CD8-positive, alpha-beta memory T cell (primary cell): ENCODE measurements at places on chromosomes 2 and 18. TPM values are rescaled to one million over a fixed set of nuclear protein-coding genes. Genes with fewer than 3 reads are reported as not detected.

DNA sequence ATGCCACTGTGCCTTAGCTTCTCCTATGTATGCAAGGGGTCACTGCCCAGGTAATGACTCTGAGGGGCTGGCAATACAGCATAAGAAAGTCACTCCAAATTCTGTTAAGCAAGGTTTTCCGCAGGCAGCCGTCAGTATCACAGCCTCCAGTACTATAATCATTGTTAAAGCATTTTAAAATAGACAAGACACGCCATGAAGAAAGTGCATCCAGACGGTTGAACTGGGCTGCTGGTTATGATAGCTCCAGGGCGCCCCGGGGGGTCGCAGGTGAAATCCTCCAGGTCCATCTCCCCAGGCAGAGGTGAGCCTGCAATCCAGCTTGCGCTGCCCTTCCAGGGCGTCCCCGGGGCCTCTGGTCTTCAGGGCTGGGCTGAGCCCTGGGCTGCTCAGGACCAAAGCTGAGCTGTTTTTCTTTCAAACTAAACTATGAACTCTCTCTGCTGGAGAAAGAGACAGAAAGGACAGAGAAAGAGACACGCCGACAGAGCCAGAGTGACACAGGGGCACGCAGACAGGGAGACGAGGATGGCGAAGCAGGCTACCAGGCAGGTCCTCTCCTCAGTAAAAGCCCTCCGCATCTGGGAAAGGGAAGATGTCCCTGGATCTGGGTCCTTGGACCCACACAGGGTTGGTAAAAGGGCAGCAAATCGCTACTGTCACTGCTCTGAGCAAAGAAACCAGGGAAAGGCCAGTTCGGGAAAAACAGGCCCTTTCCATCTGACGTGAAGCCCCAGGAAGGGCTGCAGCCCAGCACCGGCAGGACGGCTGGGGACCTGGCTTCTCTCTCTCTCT, 2.1 kb upstream of the TWIST2 start:
- no peak for DNase-seq
- H3K4me3 ChIP-seq = no peak overlapping the region
- no peak overlapping the region for H3K27ac ChIP-seq
- no peaks in the 10 kb centered on the region for H3K4me1 ChIP-seq

Gene ACMSD
- not detected for total RNA-seq

Gene ARHGEF33
- 0.39 TPM for total RNA-seq

DNA sequence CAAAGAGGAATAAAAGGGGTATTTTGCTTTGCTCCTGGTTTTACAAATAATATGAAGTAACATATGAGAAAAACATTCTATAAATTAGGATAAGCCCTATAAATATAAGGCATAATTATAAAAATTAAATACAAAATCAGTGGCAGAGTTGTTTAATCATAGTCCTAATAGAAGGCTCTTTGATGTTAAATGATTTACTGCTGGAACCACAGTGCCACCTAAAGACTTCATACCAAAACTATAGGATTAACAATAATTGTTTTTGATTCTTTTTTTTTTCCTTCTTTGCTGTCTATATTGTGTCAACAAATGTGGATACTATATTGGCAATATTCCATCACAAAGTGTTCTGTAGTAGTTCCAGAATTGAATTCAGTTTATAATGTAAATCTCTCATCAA, 837.7 kb upstream of the SLC39A10 start:
- no peak overlapping the region for H3K4me3 ChIP-seq
- H3K36me3 ChIP-seq = no peaks in the 10 kb centered on the region
- DNase-seq = no peak
- H3K27ac ChIP-seq = no peak overlapping the region

DNA sequence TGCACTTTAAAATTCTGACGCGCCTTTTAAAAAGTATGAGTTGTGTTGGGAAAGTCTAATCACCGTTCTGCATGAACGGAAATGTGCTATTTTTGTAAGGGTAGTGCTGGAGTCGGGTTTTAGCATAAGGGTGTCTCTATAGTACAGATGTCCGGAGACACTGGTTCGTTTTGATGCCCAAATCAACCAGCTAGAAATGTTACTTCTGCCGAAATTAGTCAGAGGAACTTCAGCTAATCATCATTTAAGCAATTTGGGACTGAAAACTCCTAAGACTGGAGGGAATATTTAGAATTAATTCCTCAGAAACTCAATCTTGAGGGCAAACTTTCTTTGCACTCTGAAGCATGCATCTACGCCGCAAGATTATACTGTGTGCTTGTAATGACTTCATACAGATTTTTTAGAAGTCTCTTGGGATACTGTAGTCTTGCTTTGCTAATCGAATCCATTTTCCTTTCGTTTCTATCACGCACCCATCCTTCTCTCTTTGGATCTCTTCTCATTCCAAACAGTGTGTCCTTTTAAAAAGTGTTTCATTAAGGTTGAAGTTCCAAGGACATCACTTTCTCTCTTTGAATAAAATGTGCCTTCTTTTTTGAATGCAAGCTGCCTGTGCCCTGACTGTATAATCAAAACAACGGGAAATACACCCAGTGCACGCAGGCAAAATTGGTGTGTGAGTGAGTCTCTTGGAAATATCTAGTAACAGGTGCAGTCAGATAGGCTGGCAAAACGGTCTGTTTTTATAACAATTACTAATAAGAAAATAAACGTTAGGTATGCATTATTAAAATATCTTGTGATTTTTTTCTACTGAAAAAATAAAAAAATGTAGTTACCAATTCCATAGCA, 270.9 kb upstream of the TCF4 start:
- no peak overlapping the region for H3K27ac ChIP-seq
- no peak for DNase-seq
- H3K4me3 ChIP-seq = no peak overlapping the region
- no peaks in the 10 kb centered on the region for H3K27me3 ChIP-seq

DNA sequence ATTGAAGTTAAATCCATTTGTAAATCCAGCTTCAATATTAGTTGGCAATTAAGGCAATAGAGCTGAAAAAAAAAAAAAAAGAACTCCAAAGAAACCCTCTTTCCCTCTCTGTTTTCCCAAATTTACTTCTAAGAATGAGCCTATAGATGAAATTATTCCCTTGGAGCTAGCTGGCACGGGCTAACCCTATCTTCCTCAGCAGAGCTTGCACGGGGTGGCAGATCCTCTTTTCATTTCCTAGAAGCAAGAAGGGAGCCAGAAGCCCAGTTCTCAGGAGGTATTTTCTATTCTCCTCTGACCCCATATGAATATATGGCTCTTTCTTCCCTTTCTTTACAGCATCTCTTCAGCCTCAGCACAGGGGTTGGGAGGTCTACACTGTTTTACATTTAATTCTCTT, 426.0 kb downstream of the TGIF1 start:
- no peaks in the 10 kb centered on the region for H3K27me3 ChIP-seq
- no peaks in the 10 kb centered on the region for H3K36me3 ChIP-seq
- H3K4me3 ChIP-seq = no peak overlapping the region

Gene SLC5A7
- total RNA-seq = not detected

GRCh38 chr2:212414767-212415211, 123.8 kb downstream of the ERBB4 start:
- no peaks in the 10 kb centered on the region for H3K27me3 ChIP-seq
- no peak overlapping the region for H3K4me3 ChIP-seq
- no peaks in the 10 kb centered on the region for H3K4me1 ChIP-seq
- H3K36me3 ChIP-seq = no peaks in the 10 kb centered on the region
- no peak overlapping the region for H3K27ac ChIP-seq
